Stimulated activated CD4-positive, alpha-beta T cell treated with anti-CD3 and anti-CD28 coated beads, TNF-alpha, amount 100 ng/mL, for 48 hours (primary cell): ENCODE measurements at places on chromosomes 1 and 21.

- DNase-seq = no peak
Measured at GRCh38 chr1:90510143-90510542, 207.0 kb downstream of the BARHL2 start.

GRCh38 chr1:155242805-155243358 is 12.4 kb downstream of the ENTREP3 start:
- DNase-seq = no peak

GRCh38 chr21:45027241-45028196 is 46.9 kb upstream of the ADARB1 start:
- no peak for DNase-seq

DNA sequence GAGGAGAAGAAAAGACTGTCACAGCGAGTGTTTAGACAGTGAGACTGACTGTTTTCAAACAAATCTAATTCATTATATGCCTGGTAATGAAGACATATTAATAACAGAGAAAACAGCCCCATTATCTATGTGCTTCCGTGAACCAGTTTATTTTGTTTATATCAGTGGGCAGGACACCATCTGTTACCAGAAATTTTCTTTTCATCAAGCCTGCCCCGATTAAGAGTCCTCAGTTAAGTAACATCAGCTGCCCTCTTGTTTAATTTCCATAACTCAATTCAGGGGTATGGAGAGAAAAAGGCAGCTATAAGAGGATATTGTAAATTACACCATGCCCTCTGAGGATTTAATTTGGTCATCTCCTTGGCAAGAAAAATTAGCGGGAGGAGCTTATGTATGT is 94.0 kb downstream of the TMEM200B start:
- DNase-seq = no peak

- DNase-seq = no peak
Measured at GRCh38 chr1:109283748-109284600, 1.0 kb upstream of the PSRC1 start.

DNA sequence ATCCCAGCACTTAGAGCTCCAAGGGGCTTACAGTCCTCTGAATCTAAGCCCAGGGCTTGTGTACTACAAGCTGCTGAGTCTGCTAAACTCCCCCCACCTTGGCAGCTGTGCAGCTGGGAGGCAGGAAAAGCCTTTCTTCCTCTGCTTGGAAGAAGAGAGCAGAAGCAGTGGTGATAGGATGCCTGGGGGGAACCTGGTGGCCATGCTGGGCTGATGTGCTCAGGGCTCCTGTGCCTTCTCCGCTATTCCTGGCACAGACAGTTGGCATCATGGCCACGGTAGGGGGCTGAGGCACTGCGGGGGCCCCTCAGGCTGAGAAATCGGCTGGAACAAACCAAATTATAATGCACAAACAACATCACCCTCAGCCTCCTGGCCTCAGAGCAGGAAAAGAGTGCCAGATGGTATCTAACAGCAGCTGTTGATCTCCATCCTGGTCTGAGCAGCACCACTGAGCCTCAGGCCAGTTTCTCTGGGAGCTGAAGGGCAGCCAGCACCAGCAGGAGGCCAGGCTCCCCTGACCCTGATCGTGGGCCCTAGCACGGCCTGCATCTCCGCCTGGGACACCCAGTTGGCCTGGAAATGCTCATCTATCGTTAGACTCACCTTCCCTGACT is 35.8 kb downstream of the ECE1 start:
- DNase-seq = no peak

DNA sequence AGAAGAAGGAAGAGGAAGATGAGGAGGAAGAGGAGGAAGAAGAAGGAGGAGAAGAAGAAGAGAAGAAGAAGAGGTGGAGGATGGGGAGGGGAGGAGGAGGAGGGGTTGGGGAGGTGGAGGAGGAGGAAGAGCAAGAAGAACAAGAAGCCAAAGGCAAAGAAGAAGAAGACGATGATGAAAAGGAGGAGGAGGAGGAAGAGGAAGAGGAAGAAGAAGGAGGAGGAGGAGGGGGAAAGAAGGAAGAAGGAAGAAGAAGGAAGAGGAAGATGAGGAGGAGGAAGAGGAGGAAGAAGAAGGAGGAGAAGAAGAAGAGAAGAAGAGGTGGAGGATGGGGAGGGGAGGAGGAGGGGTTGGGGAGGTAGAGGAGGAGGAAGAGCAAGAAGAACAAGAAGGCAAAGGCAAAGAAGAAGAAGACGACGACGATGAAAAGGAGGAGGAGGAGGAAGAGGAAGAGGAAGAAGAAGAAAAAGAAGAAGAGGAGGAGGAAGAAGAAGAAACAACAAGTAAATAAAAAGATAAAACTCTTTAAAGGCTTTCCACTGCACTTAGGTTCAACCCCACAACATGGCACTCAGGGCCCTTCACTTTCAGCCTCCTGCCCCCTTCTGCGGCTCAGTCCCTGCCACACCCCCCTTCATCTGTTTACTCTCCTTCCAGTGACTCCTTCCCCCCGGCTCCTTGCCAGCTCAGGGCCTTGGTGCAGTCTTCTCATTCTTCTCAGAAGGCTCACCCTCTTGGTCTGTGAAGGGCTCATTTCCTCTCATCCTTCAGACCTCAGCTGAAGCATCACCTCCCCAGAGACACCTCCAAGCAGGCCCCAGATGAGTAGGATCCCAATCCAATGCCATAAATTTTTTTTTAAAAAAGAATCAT is 114.0 kb downstream of the KCNN3 start:
- DNase-seq = no peak

GRCh38 chr1:222772996-222773379 is 36.0 kb downstream of the FAM177B start:
- DNase-seq = no peak

DNA sequence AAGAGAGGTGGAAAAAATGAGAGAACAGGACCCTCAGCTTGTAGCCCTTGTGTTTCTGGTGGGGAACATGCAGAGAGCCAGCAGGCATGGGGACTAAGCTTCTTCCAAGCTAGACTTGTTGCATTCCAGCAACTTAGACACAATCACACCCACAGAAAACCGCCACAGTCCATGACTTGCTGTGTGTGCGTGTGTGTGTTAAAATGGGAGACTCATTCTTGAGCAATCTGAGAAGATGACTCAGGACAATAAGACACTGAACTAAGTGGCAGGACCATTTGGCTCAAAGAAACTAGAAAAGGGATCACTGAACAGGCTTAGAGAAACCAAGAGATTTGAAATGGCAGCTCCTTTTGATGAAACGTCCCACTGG is 78.0 kb downstream of the HLX start:
- no peak for DNase-seq

GRCh38 chr1:38991638-38992411 is 749 bp downstream of the AKIRIN1 start:
- DNase-seq = no peak

- DNase-seq = no peak
Measured at GRCh38 chr1:190975827-190976226, 498.2 kb upstream of the BRINP3 start.

DNA sequence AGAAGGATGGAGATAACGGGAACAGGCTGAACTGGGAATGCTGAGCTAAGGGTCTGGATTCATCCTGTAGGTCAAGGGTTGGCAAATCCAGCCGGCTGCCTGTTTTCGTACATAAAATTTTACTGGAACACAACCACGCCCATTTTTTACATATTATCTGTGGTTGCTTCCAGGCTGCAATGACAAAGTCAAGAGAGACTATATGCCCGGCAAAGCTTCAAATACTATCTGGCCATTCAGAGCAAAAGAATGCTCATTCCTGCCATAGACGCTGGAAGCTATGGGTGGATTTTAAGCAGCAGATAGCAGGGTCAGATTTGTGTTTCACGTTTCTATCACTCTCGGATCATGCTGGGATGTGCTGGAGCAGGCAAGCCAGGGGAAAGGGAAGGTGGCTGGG is 137.9 kb upstream of the EDN2 start:
- DNase-seq = no peak

DNA sequence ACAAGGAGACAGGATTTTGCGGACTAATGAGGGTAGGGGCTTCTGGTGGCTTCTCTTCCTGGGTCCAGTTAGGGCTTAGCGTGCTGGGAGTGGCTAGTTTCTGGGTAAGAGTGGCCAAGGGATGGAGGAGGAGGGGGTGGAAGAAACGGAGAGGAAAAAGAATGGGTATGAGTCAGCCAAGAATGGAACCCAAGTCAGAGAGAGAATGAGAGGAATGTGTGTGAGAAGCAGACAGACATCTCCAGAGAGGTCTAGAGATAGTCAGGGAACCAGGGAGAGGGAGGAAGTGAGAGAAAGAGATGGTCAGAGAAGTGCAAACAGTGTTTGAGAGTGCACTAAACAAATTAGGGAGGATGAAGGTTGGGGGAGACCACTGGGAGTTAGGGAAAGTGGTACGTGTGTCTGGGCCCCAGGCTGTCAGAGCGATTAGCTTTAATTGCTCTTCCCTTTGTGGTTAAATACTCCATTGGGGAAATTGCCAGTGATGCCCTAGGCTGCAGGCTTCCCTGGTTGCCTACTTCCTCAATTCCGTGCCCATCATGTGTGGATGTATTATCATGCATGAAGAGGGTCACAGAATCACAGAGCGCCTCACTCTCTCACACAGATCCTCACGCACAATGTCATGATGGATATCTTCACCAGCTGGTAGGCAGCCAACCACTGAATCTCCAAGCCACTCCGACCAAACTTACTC is 1.4 kb downstream of the PEA15 start:
- DNase-seq = no peak

GRCh38 chr1:39852876-39853275 is 30.4 kb downstream of the TRIT1 start:
- no peak for DNase-seq

- no peak for DNase-seq
Measured at GRCh38 chr1:93415296-93415695, 32.6 kb upstream of the FNBP1L start.

DNA sequence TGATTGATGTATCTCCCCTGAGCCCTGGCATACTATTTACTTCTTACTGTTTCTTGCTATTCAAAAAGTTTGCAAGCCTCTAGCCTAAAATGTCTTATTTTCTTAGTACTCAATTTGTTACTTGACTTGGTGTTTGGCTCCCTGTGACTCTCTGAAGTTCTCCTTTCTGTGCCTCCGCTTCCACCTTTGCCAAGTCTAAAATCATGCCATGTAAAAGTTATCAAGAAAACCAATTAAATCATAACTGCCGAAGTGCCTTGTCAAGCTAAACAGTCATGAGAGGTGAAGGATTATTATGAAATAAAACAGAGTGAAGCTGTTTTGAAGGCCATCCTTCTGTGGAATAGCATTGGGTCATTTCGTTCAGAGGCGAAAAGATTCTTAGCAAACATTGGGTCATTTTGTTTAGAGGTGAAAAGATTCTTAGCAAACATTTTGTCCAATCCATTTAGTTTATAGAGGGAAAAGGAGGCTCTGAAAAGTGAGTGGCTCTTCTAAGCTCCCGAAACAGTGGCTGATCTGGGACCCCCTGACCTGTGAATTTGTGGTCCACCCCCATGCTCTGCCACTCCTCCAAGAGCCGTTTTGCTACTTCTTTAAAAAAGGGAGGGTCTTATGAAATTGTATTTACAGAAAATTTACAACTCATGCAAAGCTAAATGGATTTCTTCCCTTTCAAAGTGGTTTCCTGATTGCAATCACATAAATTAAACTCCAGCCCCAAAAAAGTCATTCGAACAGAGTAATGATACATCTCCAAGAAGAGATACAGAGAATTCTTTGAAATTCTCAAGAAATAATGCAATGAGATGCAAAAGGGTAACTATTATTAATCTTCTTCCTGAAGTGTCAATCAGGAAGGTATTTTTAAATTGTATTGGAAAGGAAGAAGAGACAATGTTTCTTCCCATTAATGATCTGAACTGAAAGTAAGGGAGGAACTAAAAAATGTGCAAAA is 141.4 kb downstream of the RUNX1 start:
- no peak for DNase-seq

GRCh38 chr1:42873670-42874069 is 27.3 kb downstream of the ZNF691 start:
- no peak for DNase-seq

GRCh38 chr1:205375835-205376545 is 19.3 kb upstream of the KLHDC8A start:
- no peak for DNase-seq

- DNase-seq = no peak
Measured at GRCh38 chr1:178345238-178345637, 151.5 kb downstream of the CLEC20A start.

DNA sequence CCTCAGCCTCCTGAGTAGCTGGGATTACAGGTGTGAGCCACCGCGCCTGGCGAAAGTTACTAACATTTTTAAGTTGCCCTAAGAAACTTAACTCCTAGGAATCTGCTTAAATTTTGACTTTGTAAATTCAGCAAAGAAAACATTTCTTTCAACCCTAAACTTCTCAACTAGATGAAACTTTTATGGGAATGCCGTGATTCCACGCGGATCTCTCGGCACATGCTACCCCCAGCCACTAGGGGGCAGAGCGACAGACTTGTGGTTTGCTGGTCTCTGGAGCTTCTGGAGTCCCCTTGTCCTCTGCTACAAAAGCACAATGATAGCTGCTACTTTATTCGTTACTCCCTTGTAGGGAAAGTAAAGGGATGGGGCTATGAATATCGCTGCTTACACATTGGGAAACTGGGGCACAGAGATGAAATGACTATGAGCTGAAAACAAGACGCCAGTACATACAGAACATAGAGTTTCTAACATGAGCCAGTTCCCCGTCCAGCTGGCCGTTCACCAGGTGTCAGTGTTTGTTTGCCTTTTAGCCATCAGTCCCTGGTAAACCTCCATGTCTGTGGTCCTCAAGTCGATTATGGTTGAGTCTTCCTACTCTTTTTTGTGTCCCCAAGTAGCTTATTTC is 114.7 kb downstream of the PBX1 start:
- no peak for DNase-seq

DNA sequence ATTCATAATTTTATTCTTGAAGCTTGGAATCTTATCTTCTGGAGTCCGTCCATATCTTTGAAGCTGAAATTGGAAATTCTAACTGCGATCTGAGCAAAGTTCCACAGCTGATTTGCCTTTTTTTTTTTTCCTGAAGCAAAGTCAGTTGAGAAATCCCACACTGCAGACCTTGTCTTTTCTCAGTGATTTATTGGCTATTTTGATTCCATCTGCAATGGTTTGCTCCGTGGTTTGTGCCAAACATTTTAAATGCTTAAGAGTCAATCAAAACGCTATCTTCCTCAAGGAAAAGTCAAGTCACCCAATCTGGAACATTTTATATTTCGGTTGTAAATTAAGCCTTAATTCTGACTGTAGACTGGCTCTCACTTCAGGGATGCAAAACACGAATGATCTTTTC is 88.2 kb upstream of the GRIK1 start:
- DNase-seq = no peak

GRCh38 chr1:172121081-172121717 is 279.9 kb downstream of the DNM3 start:
- no peak for DNase-seq

GRCh38 chr1:182257369-182258063 is 134.1 kb downstream of the GLUL start:
- DNase-seq = no peak

DNA sequence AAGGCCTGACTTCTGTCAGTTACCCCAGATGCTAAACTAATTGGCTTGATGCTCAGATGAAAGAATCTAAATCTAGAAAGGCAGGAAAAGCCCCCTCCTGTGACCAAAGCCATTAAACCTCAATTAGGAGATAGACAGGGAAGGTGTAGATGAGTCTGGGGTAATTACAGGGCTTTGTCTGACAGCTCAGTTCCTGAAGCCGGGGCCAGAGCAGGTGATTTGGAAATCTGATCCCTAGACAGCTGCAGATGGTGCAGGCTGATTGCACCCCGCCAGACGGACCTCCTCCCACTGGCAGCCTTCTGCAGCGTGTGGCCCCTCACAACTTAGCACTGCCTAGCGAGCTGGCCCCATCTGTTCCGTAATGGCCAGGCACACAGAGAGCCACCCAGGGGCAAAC is 395.1 kb downstream of the HLX start:
- no peak for DNase-seq

GRCh38 chr21:44552136-44552535 is 831 bp upstream of the KRTAP10-2 start:
- no peak for DNase-seq

GRCh38 chr1:9443913-9444445 is 95.3 kb upstream of the SLC25A33 start:
- no peak for DNase-seq
